ENCODE measurements at places on chromosomes 12 and 14.

DNA sequence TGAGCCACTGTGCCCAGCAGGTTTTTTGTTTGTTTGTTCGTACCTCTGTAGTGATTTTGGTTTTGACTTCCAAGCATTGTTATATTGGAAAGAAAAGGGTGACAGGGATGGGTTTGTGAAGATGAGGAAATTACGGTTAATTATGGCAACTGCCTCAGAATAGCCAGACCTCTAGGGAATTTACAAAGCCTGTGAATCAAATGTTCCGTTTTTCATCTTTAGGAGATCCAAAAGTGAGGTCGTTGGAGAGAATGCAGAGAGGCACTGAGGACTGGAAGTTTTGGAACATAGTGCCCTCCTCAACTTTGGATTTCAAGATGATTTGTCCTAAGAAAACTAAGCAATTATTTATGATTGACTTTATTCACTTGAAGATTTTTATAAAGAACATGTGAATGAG is 54.5 kb upstream of the EVL start:
- DNase-seq: no peak

DNA sequence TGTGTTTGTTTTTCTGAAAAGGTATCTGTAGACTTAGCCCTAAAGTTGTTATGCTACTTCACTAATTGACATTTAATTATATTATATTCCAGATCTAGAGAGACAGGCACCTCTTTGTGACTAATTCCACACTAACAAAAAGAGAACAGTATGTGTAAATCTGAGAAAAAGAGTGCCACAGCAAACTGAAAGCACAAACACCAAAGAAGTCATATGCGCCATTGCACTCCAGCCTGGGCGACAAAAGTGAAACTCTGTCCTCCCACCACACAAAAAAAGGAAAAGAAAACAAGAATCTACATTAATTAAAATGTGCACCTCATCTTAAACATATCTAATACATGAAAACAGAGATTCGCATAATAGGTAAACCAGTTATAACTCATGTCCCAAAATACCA is 4.4 kb upstream of the CSRNP2 start:
- no peak for DNase-seq

- DNase-seq: peak; percentile 91
Measured at GRCh38 chr12:53659011-53659551, 16.8 kb downstream of the ATP5MC2 start.

DNA sequence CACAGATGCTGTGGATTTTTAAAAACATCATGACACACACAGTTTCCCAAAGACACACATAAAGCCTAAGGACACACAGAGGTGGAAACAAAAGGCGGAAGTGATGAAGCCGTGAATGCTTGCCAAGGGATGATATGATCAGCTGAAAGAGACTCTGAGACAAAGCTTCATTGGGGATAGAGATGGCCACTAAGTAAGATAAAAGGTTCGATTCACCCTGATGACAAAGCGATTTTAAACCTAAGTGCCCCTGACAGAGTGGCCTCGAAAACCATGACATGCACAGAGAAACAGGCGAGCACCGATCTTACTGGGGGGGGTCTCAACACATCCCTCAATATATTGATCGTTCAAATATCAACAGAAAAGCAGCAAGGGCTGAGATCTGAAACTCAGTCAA is 20.3 kb upstream of the EIF5 start:
- DNase-seq: no peak

GRCh38 chr14:96626121-96626768 is 124.1 kb downstream of the PAPOLA start:
- peak; percentile 37 for DNase-seq

DNA sequence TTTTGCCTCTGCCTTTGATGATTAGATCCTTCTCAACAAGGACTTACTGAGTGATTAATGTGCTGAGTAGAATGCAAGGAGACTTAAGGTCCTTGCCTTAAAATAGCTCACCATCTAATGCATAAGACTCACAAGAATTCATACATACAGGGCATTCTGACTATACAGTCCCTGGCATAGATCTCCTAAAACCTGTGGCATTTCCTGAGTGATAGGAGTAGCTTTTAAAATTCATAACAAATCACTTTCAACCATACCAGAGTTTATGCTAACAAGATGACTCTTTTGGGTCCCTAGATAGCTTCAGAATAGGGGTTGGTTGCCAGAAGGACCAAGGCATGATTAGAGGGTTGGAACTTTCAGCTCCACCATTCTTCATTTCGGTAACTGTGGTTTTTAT is 48.8 kb downstream of the STXBP6 start:
- no peak for DNase-seq

- peak; percentile 16 for DNase-seq
Measured at GRCh38 chr14:95808371-95808770, 68.3 kb upstream of the TUNAR start.

- DNase-seq: peak; percentile 87
Measured at GRCh38 chr12:6039894-6040601, 84.4 kb downstream of the VWF start.

GRCh38 chr12:50986966-50987737 is 34.8 kb downstream of the HIGD1C start:
- DNase-seq: peak; percentile 80

DNA sequence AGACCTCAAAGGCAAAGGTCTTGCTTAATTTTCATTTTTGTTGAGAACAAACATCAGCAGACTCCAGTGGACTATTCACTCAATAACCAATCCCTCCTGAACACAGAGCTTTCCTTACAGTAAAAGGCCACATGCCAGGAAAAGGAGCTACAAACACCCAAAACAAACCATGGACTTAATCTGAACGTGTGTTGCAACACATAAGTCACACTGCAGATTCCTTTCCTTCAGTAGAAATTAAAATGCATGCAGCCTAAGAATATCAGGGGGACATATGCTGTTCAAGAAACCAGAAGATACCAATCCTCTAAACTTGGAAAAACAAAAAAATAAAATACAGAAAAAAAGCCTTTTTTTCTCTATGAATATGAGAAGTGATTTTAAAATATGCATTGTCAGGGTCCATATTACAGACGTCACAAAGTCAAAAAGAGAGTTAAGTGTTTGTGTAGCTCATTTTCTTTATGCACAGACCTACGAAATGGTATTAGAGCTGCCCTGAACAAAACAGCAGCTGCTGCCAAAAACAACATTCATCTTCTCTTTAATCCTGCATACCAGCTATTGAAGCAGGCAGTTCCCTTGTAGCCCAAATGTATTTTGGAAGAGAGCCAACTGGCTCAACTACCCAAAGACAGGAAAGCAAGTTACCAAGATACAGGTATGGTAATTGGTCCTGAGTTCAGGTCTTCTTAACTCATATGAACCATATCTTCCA is 26.2 kb downstream of the KITLG start:
- no peak for DNase-seq

GRCh38 chr14:68971411-68972035 is 7.6 kb downstream of the ACTN1 start:
- DNase-seq: no peak

DNA sequence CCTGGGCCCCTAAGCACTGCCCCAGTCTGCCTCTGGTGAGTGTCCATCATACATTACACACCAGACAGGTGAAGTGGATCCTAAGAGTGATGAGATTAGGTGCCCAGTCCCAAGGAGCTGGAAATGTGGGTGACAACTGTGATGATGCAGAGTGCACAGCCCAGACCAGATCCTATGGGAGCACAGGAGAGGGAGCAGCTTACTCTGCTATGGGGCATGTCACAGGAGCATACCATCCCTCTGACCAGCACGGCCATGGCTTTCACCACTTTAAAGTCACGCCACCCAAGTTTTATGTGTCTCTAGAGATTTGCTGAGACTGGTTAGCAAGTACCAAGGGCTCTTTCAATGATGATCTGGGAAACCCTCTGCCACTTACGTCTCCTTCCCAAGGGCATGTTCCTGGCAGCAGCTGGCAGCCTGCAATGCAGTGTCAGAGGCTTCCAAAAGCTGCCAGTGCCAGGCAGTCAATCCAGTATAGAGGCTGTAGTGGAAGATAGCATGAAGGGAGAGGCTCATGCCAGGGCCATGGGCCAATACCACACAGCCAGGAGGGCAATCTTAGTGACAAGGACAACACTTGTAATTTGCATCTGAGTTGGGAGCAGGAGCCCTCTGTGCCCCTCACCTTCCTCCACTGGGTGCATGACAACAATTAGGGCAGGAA is 40.2 kb downstream of the STAB2 start:
- DNase-seq: peak; percentile 43

DNA sequence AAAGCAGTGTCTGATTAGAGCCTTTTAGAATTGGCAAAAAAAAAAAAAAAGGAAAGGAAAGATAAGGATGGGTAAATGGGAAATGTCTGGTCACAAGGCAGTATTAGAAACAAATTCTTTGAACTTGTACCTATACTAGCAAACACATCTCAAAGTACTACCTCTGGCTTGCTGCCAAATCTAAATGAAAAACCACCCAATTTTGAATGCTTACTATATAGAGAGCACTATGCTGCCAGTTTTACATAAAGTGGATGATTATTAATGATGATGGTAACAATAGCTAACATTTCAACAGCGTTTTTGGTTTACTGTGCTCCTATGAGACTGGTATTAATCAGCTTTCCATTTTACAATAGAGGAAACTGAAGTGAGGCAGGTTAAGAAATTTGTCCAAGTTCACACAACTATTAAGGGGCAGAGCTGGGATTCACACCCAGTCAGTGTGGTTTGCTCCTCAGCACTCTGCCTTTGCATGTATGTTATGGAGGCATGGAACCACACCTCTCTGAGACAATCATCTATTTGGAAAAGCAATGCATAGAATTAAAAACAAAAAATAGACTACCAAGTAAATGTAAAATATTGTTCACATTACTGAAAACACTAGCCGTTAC is 34.2 kb downstream of the ATP2B1 start:
- no peak for DNase-seq

- DNase-seq: no peak
Measured at GRCh38 chr12:104665296-104665695, 208.5 kb downstream of the CHST11 start.

- DNase-seq: peak; percentile 87
Measured at GRCh38 chr12:93127582-93128331, 198.7 kb upstream of the EEA1 start.

GRCh38 chr14:24838945-24839616 is 205.1 kb upstream of the GZMB start:
- no peak for DNase-seq
